ENCODE measurements at places on chromosomes 2 and 18.

DNA sequence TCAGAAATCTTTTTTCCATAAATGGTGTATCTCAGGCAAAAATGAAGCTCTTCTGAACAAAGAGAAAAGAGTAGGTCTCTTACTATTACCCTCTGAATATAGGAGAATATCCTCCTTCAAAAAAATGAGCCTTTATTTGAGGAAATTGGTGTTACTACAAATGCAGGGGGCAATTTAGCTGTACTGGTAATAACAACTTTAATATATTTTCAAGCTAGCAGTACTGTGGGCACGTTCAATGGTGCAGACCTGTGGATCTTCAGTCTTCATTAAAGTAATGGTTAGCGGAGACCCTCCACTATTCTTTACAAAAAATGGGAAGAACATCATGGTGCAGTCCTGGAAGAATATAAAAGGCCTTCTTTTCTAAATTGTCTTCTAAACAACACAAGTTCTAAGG, 661.3 kb downstream of the TMEM182 start:
- no peak for DNase-seq

GRCh38 chr2:5766056-5766455, 73.9 kb downstream of the SOX11 start:
- no peak for DNase-seq

GRCh38 chr2:47298771-47299170, 104.2 kb upstream of the MSH2 start:
- DNase-seq, result no peak

GRCh38 chr2:223532161-223532560, 70.0 kb downstream of the SCG2 start:
- no peak for DNase-seq

- peak; percentile 84 for DNase-seq
These were observed 128.7 kb downstream of the TXNL1 start for GRCh38 chr18:56509656-56510055.

DNA sequence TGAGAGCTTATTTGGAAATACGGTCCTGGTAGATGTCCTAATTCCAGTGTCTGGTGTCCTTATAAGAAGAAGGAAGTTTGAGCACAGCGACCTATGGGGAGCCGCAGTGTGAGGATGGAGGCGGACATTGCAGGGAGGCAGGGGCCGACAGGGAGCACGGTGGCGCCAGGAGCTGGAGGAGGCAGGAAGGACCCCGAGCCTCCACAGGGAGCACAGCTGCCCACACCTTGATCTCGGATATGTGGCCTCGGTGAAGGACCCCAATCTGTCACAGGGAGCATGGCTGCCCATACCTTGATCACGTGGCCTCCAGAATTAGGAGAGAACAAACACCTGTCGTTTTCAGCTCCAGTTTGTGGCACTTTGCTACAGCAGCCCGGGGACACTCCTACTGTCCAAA, 461.6 kb upstream of the SALL3 start:
- DNase-seq, result no peak

DNA sequence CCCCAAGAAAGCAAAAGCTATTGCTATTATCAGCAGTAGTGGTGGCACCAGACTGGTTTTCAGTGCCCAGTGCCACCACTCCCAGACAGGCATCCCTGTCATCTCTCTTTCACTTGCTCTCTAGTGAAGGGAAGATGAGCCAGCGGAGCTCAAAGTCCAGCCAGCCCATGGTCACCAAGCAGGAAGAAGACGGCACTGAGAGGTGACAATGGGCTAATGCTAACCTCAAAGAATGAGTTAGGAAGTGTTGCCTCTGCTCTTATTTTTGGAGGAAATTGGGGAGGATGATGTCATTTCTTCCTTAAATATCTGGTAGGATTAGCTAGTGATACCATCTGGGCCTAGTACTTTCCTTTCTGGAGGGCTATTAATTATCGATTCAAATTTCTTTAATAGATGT, 1.7 kb downstream of the SP140 start:
- no peak for DNase-seq

GRCh38 chr2:69998761-69999160, 37.3 kb upstream of the ASPRV1 start:
- no peak for DNase-seq

DNA sequence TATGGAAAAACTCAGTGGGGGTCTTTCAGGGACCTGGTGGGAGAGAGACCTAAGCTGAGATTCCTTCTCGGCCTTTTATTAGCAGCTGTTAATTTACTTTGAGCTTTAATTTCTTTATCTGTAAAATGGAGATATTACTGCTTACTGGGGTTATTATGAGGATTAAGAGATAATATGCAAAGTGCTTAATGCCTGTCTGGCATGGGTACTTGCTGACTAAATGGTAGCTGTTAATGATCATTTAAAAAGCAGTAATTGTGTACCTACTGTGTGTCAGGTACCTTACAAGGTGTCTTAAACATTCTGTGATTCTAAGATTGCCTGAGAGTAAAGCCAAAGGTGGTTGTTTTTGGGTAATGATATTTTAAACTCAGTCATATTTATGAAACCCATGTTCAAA, 2.6 kb downstream of the ITGA6 start:
- DNase-seq, result no peak

GRCh38 chr18:12421732-12422131, 14.0 kb downstream of the PRELID3A start:
- no peak for DNase-seq

- DNase-seq, result no peak
These were observed 19.2 kb downstream of the RMP24 start for GRCh38 chr18:35991696-35992095.

GRCh38 chr18:30929718-30930117, 112.8 kb downstream of the DSC3 start:
- no peak for DNase-seq

DNA sequence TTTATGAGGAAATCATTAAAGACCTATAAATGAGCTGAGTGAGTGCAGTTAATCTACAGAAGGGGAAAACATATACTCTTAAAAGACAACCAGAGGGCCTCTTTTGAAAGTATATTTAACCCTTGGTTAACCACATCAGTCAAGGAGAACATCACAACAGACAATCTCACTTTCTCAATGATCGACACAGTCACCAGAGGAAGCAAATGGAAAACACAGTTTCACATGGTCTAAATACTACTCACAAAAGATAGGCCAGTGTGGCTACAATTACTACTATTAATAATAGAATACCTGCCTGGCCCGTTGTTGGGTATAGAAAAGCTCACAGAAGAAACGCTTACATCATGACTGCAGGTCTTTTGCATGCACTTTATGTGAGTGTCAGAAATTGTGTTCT, 426.2 kb downstream of the NCKAP5 start:
- no peak for DNase-seq

DNA sequence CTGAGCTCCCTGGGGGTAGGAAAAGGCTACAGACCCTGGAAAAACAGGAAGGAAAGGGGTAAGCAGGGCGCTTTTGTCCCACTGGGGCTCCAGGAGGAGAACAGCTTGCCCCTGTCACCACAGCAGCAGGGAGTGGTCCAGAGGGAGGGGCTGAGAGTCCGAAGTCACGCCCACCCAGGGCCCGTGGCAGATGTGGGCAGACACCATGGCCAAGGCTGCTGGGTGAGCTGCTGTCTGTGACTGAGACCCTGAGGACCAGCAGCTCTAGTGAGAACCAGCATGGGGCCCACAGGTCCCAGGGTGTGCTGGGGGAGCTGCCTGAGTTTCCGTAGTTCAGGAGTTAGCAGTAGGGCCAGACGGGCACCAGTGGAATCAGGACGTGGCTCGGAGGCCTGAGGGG, 162.0 kb downstream of the SPP2 start:
- peak; percentile 4 for DNase-seq

GRCh38 chr2:96083064-96083939, 33.1 kb downstream of the ADRA2B start:
- no peak for DNase-seq

- peak; percentile 22 for DNase-seq
These were observed 95.5 kb downstream of the CCDC102B start for GRCh38 chr18:68893354-68893753.
